Endothelial cell (in vitro differentiated cells): ENCODE measurements at places on chromosomes 1 and 21. TPM values are rescaled to one million over a fixed set of nuclear protein-coding genes. Genes with fewer than 3 reads are reported as not detected.

DNA sequence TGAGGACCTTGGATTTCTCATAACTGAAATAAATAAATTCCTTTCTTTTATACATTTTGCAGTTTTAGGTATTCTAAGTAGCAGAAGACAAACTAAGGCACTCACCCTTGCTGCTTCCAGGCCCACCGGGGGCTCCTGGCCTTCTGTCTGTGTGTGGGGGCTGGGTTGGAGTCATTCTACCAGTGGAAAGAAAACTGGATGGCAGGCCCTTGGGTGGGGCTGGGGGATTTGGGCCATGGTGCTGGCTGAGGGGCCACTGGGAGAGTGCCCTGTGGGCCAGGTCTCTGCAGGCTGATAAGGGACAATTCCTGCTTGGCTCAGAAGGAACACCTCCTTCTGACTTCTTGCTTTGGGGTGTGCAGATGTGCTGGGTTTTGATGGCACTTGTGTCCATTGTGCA, 54.0 kb upstream of the CSF3R start:
- no peak for DNase-seq

The OR14K1 gene
- total RNA-seq: not detected

The ZNF644 gene
- 67.1 TPM for total RNA-seq

GRCh38 chr1:183783767-183784637, 20.9 kb upstream of the RGL1 start:
- DNase-seq: no peak

DNA sequence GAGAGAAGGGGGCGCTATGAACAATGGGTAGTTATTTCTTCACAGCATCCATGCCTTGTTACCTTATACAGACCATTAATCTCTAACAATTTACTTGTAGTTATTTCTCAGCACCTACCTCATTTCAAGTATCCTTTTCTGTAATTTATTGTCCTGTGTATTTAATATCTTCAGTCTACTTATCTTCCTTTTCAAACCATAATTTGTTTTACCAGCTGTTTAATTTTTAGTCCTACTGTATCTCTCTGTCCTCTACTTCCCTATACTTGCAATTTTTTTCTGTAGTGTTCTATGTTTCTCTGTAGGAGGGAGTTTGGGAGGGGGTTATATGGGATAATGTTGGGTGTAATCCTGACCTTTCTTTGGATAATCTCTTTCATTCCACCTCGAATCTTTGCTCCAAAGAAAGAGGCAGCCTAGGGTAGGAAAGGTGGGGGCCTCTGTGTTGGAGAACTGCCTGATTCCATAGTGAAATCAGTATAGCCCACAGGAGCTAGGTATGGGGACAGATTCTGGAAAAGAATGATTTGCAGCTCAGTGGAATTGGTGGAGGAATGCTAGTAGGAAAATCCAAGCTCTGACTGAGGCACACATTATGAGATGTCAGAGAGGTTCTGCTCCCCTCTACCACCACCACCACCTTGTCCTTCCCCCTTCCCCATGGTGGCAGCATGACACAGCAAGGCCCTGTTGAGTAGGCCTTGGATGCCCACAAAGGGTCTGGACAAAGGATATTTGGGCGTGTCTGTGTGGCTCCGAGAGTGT, 642 bp downstream of the MLLT11 start:
- DNase-seq: no peak

- DNase-seq: no peak
Observed at GRCh38 chr1:156246781-156247459, 936 bp downstream of the PAQR6 start.

The CYYR1 gene
- 88.6 TPM for total RNA-seq

DNA sequence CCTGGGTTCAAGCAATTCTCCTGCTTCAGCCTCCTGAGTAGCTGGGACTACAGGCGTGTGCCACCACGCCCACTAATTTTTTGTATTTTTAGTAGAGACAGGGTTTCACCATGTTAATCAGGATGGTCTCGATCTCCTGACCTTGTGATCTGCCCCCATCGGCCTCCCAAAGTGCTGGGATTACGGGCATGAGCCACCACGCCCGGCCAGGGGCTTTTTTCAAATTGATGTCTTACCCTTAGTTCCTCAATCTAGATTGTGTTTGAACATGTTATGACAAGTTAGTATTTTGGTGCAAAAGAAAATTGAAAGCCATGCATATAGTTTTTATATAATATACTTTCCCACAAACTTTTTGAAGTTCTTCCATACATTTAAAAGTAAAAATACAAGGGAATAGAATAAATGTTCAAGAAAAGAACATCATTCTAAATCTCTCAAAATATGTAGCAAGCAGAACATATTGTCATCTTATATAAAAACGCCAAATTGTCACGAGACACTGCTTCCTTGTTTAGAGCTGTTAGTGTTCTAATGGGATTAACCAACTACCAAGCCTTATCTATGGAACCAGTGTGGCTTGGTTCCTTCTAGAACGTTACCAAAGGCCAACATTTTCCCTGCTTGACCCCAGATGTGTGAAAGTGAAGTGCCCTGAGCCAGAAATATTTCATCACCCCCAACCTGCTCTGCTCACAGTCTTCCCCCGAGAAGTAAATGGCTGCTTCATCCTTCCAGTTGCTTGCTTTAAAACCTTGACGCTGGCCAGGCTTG, 9.5 kb upstream of the PLEKHM2 start:
- no peak for DNase-seq
